ENCODE measurements at places on chromosomes 5 and 9.

DNA sequence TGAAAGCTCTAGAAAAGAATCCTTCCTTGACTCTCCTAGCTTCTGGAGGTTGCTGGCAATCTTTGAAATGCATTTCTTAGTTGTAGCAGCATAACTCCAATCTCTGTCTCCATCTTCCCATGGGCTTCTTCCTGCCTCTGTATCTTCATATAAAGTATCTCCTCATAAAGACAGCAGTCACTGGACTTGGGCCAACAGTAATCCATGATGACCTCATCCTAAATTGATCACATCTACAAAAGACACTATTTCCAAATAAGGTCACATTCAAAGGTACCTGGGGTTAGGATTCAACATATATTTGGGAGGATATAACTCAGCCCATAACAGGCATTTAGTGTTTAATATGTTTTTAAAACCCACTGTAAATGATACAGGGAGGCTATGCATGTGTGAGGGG, 123.3 kb downstream of the MLLT3 start:
- no peak for DNase-seq

- no peak for DNase-seq
Observed at GRCh38 chr5:51544031-51544785, 161.0 kb downstream of the ISL1 start.

GRCh38 chr5:42912184-42912798, 100.6 kb upstream of the SELENOP start:
- DNase-seq = peak; percentile 19

DNA sequence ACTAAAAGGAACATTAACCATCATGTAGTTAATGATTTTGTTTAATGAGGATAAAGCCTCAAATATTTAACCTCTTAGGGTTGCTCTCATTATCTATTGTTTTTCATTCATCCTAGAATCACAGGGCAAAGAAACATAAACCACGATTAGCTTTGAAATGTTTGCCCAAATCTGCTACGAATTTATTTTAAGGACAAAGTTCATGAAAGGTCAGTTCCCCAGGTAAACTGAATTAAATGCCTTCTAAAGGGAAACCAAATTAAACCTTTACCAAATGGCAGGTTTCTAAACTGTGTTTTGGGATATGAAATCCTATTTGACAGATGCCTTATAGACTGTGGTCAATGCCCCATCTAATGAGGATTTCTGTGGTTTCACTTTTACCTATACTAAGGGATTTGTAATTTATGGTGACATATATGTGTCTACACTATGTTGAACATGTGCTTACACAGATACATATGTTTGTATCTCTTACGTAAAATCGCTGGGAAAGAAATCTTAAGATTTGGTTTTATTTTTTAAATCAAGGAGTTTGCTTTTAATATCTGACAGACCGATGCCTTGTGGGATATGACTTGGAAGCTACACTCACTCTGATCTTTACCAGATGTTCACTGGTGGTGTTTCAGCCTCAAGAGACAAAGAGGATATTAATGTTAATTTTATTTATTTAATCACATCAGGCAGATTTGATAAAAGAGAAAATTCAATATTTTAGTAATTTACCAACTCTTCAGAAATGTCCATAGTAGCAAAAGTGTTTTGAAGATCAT, 188.4 kb downstream of the GLIS3 start:
- DNase-seq = no peak

GRCh38 chr5:127840198-127840524, 137.0 kb downstream of the CCDC192 start:
- no peak for DNase-seq

GRCh38 chr5:60597572-60598320, 102.2 kb downstream of the DEPDC1B start:
- no peak for DNase-seq

DNA sequence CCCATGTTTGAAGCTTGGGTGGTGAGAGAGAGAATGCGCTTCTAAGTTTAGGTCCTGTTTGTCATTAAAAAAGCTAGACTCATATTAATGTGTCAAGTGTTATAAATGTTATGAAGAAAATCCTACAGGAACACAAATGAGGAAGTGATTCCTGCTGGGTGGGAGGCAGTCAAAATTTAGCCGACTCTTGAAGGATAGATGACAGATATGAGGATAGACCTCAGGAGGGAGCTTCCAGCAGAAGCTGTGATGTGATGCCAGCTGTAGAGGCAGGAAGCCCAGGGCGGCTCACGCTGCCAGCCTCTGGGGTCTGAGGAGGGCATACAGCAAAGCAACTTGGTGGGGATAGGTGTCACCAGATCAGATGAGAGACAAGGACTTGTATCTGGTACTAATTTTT, 74.7 kb upstream of the ADAMTS16 start:
- DNase-seq = no peak

DNA sequence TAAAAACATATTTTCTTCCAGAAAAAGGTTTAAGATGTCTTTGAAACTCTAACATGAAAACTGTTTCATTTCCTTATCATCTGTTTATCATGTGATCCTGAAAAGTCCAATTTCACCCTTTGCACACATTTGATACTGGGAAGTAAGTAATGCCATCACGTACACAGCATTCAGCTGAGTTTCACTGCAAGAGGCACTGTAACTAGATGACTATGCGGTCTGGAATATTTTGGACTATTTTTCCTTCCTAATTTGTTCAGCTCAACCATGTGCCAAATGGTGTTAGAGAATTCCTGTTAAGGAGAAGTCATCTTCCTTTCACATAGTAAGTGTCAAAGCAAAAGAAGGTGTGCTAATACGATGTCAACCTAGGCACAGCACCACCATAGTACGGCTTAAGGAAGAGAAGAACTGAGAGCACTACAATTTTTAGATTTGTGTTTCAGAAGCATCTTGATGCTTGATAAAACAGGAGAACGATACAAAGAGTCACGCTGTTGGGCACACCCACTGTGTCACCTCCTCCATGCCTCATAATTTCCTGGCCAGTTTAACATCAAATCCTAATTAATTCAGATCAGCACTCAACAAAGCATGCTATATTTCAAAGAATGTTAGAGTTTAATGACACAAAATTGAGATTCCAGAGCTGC, 77.5 kb downstream of the GNAQ start:
- no peak for DNase-seq

DNA sequence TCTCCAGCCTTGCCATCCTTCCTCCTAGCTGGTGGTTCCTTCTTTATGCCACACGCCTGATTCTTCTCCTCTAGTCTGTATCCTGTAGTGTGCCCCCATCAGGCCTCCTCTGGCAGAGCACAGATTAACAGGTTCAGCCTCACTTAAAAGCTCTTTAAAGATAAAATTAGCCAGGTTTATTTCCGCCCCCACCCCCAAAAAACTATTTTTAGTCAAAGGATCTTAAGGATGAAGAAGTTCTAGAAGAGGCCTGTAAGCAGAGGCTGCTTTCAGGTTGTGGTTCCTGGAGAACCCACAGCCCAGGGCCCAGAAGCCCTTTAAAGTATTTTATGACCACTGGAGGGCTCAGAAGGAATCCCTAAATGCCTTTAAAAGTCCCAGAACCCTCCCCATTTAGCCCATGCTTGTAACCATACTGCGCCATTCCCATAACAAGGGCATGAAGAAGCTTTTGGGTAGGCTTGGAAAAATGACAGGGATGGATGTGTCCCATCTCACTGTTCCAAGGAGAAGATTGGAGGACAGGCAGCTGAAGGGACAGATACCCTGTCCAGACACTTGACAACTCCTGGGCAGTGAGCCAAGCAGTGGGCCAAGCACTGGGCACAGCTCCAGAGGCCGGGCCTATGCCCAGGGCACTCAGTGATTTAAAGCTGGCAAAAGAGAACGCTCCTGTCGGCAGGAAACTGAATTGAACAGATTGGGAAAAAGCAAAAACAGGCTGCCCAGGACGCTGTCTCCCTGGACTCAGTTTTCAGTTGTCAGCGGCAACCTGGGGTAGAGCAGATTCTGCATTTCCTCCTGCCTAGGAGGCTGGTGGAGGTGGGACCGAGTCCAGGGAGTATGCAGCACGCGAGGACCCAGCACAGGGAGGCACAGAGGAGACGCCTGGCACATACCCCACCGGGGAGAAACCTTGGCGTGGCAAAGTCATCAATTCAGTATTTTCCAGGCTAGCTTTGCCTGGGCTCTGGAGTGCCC, 106.3 kb upstream of the SSBP2 start:
- no peak for DNase-seq

DNA sequence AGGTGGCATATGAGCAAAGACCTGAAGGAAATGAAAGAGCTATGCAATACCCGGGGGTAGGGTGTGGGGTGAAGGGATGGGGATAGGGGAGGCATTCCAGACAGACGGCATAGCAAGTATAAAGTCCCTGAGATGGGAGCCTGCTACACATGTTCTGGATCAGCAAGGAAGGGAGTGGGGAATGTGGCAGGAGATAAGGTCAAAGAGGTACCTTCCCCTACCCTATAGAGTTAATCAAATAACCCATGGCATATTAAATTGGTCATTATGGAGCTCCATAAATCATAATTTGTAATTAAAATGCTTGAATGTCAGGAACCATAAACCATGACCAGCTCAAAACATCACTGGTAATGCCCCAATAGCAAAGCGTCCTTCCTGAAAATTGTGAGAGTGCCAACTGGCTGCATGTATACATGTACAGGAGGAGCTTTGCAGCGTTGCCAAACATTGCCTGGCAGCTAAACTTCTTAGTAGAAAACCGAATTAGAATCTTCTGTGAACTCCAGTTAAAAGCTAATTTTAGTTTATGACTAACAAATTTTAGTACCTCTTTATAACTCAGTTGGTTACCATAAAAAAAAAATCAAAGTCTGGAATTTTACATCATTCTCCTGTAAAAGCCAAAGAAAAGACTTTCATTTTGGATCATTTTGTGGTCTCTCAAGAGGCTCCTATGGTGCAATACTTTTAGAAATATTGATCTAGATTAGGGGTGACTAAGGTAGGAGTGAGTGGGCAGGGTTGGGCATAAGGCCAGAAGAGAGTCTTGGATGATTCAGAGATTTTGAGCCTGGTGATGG, 4.7 kb downstream of the DNAI1 start:
- peak; percentile 60 for DNase-seq

DNA sequence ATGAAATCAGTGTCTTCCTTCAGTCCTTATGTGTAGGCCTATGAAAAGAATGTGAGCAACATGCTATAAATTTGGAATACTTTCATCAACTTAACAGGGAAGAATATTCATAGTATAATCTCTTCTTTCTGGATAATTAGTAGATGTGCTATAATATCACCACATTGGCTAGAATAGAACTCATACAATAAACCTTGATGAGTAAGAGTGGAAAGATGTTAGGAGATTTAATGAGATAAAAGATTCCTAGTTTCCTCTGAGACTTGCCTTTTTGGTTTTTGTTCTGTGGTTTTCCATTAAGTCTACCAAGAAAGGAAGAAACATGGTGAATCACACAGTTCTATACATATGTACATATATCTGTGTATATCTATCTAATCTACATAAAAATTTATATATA, 301.8 kb upstream of the PRR16 start:
- no peak for DNase-seq

DNA sequence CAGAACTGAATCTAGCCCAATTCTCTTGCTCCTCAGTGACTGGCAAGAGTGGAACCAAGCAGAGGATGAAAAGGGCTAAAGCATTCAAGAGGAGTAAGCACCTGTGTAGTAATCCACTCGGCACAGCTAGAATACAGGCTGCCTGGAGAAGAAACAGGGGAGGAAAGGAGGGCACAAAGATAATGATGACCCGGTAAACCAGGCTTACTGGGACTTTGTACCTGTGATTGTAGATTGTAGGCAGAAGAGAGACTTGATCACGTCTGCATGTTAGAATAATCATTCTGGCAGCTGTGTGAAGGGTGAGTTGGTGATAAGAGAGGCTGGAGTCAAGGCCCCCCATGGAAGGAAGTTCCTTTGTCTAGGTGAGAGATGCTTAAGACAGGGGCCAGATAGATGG, 20.6 kb upstream of the TNFSF15 start:
- no peak for DNase-seq

DNA sequence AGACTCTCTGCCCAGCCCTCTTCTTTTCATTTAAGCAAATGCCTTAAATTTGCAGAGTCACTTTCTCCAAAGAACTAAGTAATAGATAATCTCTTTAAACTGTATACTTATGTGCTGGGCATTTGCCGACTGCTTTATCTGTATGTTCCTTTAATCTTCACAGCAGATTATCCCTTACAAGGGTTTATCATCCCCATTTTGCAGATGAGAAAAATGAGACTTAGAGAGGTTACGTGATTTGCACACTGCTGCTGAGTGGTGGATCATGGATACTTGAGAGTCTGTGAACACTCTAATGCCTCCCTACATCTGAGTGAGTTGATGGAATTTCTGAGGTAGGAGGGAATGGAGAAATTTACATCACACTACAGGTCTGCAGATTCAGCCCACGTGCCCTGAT, 4.2 kb downstream of the ZNF79 start:
- DNase-seq = no peak

DNA sequence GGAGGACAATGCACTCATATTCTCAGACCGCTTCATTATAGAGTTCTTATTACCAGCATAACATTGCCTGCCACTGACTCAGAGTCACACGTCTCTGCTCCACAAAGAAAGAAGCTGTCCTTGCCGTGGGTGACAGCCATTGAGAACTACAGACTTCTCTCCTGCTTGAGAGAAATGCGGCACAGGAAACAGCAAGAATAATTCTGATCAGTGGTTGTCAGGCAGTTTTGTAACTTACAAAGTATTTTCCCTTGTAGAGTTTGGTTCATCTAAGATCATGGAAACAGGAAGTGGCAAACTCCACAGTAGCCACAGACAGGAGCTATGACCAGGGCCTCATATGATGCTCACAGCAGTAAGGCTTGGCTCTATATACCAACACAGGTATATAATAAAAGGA, 47.0 kb downstream of the KCNV2 start:
- DNase-seq = no peak

- no peak for DNase-seq
Observed at GRCh38 chr9:133844881-133845410, 106.8 kb upstream of the SARDH start.

GRCh38 chr5:173832386-173832785, 55.8 kb upstream of the CPEB4 start:
- no peak for DNase-seq

DNA sequence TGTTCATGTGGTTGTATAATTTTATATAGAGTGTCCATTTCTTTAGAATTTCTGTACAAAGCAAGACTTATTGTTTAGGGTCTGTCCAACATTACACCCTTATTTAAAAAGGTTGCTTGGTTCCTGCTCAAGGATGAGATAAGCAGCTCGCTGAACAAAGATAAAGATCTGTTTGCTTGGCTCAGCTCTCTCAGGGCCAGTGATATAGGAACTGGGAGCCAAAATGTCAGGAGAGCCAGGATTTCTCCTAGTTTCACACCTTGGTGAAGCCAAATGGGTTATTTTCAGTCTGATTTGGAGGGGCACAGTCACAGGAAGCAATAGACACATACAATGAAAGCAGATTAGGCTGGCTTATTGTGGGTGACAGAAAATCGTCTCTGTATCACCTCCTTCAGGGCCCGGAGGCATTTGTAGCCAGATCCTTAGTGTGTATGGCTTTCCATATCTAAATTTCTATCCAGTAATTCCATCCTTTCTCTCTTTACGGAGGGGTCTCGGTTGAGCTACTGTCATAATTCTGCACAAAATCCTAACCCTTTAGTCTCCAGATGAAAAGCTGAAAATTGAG, 396.4 kb downstream of the TMEM232 start:
- no peak for DNase-seq

- DNase-seq = no peak
Observed at GRCh38 chr5:89816038-89816437, 593.5 kb downstream of the CETN3 start.

All from activated CD4-positive, alpha-beta T cell treated with anti-CD3 and anti-CD28 coated beads for 24 hours (primary cell).